PC-3 (cell line): ENCODE measurements at places on chromosomes 12 and 14.

GRCh38 chr12:92828565-92828964, 100.5 kb downstream of the EEA1 start:
- no peak for DNase-seq

DNA sequence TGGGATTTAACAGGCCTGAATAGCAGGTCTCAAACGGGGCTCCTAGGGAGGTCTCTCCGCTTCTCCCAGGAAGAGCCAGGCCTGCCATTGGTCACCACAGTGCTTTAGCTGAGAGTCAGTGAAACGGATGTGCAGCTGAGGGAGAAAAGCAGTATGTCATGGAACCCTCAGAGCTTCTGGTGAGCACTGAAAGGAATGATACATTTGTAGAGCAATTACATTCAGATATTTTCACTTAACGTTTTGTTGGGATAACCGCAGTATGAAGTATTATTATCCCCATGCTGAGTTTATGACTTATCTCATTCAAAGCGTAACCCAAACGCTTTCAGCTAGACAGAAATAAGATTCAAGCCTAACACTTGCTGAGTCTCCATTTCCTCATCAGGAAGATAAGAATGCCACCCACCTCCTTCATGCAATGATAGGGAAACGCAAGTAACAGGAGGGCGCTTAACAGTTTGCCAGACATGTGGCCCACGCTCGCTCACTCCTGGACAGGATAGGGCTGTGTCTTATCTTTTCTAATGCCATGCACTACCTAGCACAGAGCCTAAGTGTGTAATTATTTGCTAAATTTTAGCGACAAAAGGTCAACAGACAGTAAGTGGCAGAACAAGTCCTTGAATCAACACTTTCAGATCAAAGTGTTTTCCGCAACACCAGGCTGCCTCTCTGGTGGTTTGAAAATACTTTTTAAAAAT, 28.2 kb downstream of the DAD1 start:
- peak; percentile 32 for DNase-seq

GRCh38 chr12:54858562-54858961, 4.2 kb downstream of the MUCL1 start:
- no peak for DNase-seq

DNA sequence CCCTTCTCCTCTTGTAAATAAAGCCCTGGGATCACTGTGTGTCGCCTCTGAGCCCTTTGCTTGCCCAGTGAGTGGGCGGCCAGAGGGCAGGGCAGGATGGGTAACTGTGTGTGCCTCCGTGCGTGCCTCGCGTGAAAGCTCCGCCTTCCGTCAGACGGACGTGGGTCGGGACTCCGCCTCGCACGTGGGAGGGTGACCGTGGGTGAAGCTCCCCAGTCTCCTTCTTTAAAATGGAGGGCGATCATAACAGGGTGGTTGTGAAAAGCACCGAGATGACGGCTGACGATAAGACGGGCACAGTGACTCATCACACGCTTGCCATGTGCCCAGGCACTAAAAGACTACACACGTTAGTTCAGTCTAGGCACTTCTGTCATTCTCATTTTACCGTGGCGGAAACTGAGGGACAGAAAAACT, 9.2 kb downstream of the PHB2 start:
- no peak for DNase-seq

DNA sequence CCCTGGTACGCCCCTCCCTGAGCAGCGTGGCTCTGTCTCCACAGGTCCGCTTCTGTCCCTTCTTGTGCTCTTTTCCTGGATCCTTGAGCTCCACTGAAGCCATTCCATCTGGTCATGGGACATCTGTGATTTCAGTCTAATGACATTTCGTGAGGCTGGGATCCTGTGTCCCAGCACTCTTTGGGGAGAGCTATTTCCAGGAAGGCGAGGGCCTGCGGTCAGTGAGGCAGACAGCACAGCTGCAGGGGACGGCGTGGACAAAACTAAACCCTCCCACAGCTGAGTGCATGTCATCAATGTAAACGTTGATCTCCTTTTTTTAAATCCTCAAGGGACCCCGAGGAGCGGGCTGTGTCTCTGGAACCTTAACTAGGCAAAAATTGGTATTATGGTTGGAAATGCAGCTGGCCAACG, 127.7 kb downstream of the DACT1 start:
- no peak for DNase-seq

GRCh38 chr12:6620137-6620884, 13.1 kb upstream of the CHD4 start:
- no peak for DNase-seq

DNA sequence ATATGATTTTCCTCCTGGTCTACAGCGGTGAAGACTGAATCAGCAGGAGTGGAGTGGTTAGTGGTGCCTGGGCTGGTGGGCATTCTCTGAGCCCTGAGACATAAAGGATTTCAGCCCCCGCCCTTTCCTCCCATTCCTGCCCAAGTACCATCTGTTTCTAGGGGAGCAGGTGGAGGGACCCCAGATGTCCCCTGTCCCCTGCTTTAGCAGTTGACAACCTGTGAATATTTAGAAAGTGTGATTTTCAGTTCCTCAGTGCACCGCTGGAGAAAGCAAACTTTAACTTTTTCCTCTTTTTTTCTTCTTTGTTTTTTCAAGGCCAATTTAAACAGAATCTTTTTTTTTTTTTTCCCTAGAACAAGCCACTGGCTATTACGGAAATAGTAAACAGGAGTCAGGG, 163.8 kb upstream of the MYL2 start:
- DNase-seq: no peak

- DNase-seq: no peak
Measured at GRCh38 chr12:15494329-15495046, 172.2 kb downstream of the PTPRO start.

DNA sequence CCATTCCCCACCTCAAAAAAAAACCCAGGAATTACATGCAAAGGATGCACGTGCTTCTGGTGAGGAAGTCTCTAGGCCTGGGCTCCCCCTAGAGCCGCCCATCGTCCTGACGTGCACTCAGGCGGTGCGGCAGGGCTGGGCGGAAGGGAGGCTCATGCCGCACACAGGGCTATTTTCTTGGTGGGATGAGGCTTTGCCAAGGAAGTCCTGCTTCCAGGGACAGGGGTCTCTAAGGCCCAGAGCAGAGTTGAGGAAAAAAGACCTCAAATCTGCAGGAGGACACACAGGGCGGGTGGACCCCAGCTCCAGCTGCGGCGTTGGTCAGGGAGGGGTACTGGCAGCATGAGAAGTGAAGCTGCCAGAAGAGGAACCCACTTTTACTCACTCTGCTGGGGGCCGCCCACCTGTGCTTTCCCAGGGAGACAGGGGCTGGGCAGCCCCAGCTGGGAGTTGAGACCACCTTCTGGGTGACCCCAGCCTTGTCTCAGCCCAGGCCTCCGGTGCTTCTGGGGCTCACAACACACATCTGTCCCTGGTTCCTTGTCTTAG, 4.2 kb downstream of the RHOF start:
- DNase-seq: no peak

DNA sequence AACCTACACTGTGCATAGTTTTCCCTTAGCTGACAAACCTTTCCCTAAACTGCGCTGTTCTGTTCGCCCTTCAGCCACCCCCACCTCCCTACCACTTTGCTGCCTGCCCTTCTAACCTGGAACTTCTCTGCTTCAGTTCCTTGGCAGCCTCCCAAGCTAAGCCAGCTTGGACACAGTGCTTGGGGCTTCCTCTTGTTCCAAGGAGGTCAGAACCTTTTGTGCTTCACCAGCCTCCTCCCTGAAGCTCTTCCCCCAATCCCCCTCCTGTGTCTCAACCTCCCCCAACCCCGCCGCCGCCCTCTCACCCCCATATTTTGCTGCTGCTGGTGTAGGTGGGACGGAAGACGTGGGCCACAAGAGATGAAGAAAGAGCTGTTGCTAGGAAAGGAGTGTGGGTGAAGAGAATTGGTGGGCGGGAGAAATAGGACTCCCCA, 8.1 kb upstream of the RIC8B start:
- no peak for DNase-seq

DNA sequence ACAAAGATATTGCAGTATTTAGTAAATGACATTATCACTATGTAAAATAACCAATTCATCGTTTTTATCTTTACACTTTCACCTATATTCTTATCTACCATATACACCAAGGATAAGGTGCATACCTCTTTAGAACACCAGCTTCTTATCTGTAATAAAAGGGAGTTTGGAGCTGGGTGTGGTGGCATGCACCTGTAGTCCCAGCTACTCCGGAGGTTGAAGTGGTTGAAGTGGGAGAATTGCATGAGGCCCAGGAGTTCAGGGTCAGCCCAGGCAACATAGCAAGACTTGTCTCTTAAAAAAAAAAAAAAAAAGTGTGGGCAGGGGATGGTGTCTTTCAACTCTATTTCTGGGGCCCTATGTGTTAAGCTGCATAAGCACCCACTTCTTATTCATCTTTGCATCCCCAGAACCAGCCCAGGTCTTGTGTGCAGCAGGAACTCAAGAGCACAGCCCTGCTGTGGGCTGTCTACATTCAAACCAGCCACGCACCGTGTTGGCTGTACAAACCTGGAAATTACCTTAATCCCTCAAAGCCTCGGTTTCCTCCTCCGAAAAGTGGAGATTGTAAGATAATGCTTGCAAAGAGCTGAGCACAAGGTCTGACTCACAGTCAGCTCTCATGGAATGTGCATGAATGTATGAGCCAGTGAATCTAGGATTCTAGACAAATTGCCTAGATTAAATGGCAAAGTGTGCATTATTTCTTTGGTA, 256.6 kb upstream of the FOXN3 start:
- peak; percentile 52 for DNase-seq

GRCh38 chr12:96878704-96879103, 28.4 kb upstream of the NEDD1 start:
- peak; percentile 26 for DNase-seq

DNA sequence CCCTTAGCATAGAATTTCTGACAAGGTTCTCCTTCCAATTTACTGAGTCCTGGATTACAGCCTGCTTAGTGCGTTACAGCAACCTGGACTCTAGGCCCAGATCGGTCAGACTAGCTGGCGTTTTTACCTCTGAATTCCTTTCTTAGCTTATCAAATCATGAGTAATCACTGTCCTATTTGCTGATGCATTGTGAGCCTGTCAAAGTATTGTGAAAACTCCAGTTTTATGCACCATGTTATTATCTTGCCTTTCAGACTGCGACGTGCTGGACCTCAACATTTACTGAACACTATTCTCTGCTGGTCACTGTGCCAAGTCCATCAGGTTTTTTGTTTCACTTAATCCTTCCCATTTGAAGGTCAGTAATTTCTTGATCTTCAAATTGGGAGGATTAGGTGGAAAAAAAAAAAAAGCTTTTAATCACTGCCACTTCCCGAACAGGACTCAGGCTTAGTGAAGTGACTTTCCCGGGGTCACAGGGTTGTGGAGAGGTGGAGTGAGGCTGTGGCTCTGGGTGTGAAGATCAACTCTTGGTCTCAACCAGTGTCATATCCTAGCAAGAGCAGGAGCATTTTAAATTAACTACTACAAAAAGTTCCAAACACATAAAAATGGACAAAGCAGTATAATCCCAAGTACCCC, 31.2 kb downstream of the FBXO21 start:
- DNase-seq: peak; percentile 14

DNA sequence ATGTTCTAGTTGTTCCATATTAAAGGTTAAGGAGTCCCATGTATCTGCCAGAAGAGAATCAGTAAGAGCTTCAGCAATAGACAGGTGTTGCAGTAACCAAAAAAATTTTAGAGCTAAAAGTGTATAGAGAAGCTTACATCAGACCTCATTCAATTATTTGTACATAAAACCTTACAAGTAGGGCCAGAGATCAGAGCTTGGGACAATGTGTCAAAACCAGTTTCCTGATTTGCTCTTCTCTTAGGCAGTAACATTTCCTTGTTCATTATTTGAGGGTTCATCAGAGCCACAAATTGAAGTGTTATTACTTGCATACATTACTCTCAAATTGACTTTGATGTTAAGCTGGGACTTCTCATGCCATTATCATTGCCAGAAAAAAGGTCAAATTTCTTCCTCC, 55.5 kb upstream of the ATXN7L3B start:
- DNase-seq: no peak

DNA sequence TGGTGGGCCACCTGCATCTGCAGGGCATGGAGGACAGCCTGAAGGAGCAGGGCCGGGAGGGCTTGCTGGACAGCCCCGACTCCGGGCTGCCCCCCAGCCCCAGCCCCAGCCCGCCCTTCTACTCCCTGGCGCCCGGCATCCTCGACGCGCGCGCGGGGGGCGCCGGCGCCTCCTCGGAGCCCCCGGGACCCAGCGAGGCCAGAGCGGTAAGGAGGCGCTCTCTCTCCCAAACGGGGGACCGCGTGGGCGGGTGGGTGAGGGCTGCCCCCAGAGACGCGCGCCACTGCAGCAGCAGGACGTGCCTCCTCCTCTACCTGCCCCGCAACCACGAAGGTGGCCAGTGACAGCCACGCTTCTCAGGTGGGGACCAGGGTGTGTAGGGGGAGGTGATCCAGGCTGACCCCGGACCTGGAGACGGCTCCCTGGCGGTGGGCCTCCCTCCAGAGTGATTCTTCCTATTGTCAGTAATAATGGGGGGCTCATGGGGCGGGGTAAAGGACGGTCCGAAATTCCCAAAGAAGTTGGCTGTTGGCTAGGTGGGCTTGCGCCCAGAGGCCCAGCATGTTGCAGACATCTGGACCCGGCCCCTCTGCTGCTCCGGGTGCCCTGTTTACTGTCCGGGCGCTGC, 652 bp downstream of the RFLNA start:
- no peak for DNase-seq

GRCh38 chr12:113208041-113208934, 13.0 kb upstream of the TPCN1 start:
- no peak for DNase-seq

- DNase-seq: no peak
Measured at GRCh38 chr14:76292561-76292960, 83.4 kb upstream of the ESRRB start.

DNA sequence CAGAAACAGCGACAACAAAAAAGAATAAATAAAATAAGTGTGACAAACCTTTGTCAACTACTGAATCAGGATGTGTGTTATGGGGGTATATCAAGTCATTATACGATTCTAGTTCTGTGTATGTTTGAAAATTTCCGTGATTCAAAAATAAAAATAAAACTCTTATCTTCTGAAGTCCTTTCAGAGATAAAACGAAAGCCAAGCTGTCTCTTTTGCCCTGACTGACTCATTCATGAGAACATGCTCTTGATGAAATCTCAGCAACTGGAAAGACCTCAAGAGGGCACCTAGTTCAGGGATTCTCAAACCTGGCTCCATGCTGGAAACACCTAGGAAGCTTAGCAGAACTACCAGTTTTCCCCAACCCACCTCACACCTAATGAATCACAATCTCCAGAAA, 9.2 kb downstream of the FOXN3 start:
- DNase-seq: no peak

GRCh38 chr12:103785243-103786031, 55.6 kb downstream of the NT5DC3 start:
- no peak for DNase-seq

GRCh38 chr14:68335312-68335711, 457.6 kb downstream of the ZFP36L1 start:
- DNase-seq: no peak

DNA sequence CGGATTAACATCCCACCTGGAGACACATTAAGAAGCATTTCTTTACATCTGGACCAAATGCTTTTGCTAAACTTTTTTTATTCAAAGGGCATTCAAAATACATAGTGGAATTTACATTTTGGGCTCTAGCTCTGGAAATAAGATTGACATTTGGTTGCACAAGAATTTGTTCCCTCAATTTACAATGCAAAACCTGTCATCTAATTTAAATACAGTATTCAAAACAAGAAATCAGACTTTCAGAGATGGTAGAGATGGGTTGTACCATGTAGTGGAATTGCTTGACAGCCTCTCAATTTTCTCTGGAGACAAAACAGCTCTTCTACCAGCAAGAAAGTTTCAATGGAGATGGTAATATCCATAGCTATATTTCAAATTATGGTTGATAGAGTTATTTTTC, 275.8 kb downstream of the ATP23 start:
- no peak for DNase-seq

- no peak for DNase-seq
Measured at GRCh38 chr14:56715938-56716337, 94.3 kb downstream of the OTX2 start.
